IMR-90 (cell line): ENCODE measurements at places on chromosomes 5 and 9. TPM values are rescaled to one million over a fixed set of nuclear protein-coding genes. Genes with fewer than 3 reads are reported as not detected.
A peak's percentile ranks its signal among the peaks of the same experiment; 100 is the strongest.

DNA sequence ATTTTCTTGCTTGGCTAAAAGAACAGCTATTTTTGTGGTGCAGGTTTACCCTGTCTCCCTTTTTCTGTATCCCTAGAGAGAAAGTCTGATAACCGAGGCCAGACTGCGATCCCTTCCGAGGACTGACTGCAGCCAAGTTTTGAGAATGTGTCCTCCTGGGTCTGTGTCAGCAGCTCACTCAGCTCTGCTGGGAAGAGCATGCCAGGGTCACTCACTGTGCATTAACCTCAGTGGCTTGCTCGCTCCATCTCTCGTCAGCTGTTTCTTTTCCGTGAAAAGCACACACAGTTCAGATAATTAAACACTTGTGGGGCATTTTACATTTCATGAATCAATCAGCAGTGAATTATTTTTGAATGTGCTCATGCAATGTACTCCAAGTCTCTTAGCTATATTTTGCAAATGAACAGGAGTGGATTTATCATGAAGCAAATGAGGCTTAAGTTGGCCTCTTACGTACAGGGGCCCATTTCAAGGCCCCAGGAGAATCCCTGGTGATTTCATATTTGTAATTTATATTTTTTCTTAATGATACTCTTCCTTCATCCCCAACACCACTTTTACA is 252.1 kb downstream of the SMARCA2 start:
- H3K27ac ChIP-seq: no peak overlapping the region
- H3K27me3 ChIP-seq: peaks cover 6% of the 10 kb centered on the region
- no peak overlapping the region for H3K4me3 ChIP-seq

GRCh38 chr9:99451112-99451606 is 229.1 kb downstream of the SEC61B start:
- H3K4me1 ChIP-seq: peaks cover 4% of the 10 kb centered on the region
- H3K27me3 ChIP-seq: no peaks in the 10 kb centered on the region; the same call in 1 of the 2 replicates
- no peaks in the 10 kb centered on the region for H3K36me3 ChIP-seq
- no peak for DNase-seq

- H3K27me3 ChIP-seq: no peaks in the 10 kb centered on the region
- no peaks in the 10 kb centered on the region for H3K36me3 ChIP-seq
- peak overlapping the region; percentile 91 for H3K27ac ChIP-seq
- peak; percentile 89 for DNase-seq
Measured at GRCh38 chr9:125525921-125526631, 180.9 kb downstream of the MAPKAP1 start.

DNA sequence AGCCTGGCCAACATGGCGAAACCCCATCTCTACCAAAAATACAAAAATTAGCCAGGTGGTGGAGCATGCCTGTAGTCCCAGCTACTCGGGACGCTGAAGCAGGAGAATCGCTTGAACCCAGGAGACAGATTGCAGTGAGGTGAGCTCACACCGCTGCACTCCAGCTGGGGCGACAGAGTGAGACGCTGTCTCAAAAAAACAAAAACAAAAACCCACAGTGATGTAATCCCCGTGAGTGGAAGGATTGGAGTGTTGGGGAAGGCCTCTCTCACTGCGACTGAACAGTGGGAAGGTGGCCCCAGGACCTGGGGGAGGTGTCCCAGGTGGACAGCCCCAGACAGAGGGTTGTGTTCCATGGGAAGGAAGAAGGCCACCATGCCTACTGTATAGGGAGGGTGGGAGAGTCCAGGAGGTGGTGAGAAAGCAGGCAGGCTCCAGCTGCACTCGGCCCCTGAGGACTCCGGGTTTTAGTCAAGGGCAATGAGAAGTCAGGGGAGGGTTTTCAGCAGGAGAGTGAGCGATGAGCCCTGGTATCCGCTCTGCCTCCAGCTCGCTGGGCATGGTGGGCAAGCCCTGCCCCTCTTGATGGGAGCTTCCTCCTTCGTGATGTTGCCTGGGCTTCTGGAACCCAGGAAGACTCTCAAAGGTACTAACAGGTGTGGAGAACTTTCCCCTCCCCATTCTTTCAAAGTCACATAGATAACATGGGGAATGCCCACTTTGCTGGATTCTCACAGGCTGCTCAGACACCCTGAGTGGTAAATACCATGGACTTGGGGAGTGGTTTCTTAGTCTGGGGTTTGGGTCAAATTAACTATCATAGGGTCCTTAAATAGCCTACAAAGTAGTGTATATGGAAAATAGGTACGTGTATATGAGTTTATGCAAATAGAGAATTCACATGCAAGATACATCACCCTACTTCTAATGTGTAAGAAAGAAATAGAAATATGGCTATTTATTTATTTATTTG is 74.7 kb downstream of the PPARGC1B start:
- no peak overlapping the region for H3K4me3 ChIP-seq
- peaks cover 12% of the 10 kb centered on the region for H3K4me1 ChIP-seq
- H3K27ac ChIP-seq: no peak overlapping the region
- no peaks in the 10 kb centered on the region for H3K27me3 ChIP-seq
- H3K36me3 ChIP-seq: no peaks in the 10 kb centered on the region
- DNase-seq: no peak

GRCh38 chr5:92836855-92837755 is 743.9 kb downstream of the NR2F1-AS1 start:
- H3K4me3 ChIP-seq: no peak overlapping the region
- peak overlapping the region; percentile 88 for H3K27ac ChIP-seq
- H3K27me3 ChIP-seq: no peaks in the 10 kb centered on the region
- peaks cover 9% of the 10 kb centered on the region for H3K4me1 ChIP-seq
- peak; percentile 81 for DNase-seq

The NR2F1 gene
- total RNA-seq: 18.1 and 19.0 TPM in 2 replicates
